ENCODE measurements at places on chromosomes 12 and 14. TPM values are rescaled to one million over a fixed set of nuclear protein-coding genes. Genes with fewer than 3 reads are reported as not detected.

Gene RPL10L
- total RNA-seq, result not detected

Gene GRIP1
- 3.6 TPM for total RNA-seq

Gene TPPP2
- not detected for total RNA-seq

Gene BLOC1S1
- total RNA-seq, result 152 TPM

Gene OTX2
- not detected for total RNA-seq

Gene TROAP
- total RNA-seq, result 15.6 TPM

Gene SPIC
- total RNA-seq, result not detected

Gene KLHDC1
- 0.14 TPM for total RNA-seq

Gene PROX2
- total RNA-seq, result not detected

Gene GPR65
- not detected for total RNA-seq

Gene MGP
- not detected for total RNA-seq

Gene DDHD1
- 6.0 TPM for total RNA-seq

Gene CLECL1
- not detected for total RNA-seq

Gene TTC9
- total RNA-seq, result 14.1 TPM

Gene LMO3
- total RNA-seq, result 10.9 TPM

Gene SLCO1B1
- total RNA-seq, result not detected

Gene MON2
- total RNA-seq, result 23.4 TPM

All from airway epithelial cell (primary cell).